Caki2 (cell line): ENCODE measurements at places on chromosomes 11 and 22.

GRCh38 chr22:17802411-17802810 lies 28.1 kb upstream of the BID start:
- DNase-seq = no peak

- no peak for DNase-seq
These were observed 145.7 kb upstream of the NECTIN1 start for GRCh38 chr11:119874660-119875238.

GRCh38 chr11:125175896-125176575 lies 11.5 kb downstream of the PKNOX2 start:
- DNase-seq = no peak

DNA sequence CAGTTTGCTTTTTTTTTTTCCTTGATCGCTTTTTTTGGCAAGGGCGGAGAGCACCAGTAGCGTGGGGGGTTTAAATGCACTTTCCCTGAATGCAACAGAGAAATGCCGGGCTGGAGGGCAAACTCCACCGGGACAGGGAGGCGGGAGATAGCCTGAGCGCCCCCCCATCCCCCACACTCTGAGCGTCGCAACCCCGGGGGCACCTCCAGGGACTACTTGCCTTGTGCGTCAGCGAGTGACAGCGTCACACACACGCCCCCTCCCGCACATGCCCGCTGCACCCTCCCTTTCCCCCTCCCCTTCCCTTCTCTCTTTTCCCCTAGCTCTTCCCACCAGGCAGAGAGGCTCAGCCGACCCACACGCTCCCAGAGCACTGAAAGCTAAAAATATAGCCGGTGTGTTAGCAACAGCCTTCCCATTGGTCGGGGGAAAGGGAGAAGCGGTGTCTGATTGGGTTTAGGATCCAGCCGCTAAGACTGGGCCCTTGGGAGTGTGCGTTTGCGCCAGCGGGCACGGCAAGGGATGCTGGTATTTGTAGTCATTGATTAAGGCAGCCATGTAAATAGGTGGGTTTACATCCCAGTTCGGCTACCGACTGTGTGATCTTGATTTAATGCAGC lies 1.7 kb upstream of the TOB2 start:
- peak; percentile 100 for DNase-seq

DNA sequence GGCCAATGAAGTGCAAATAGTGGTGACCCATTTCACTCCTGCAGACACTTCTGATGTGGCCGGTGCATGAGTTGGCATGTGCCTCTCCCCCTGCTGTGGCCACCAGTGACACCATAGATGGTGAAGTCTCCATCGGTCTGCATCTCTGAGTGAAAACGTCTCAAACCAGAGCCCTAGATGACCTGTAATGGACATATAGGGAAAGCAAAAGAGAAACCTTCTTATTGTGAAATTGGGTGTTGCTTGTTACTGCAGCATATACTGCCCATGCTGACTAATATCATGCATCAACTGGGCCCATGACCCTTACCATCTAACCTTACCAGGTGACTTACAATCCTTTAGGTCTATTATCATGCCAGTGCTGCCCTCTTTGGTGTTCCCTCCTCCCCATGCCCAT lies 11.7 kb upstream of the VPS37C start:
- DNase-seq = no peak

DNA sequence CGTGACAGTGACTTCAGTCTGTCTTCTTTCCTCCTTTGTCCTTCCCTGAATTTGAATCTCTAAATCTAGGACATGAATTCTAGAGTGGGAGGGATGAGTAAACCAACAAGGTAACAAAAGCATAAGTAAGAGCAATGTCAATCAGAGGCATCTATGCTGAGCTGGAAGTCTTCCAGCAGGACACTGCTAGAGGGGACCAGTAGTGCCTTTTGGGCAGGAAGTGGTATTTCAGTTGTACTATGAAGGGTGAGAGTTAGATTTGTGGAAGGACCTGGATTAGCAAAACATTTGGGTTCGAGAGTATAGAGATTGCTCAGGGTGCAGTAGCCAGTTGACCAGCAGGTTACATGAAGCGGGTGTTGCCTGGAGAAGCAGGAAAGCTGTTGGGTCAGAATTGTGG lies 40.3 kb downstream of the MEI1 start:
- no peak for DNase-seq

- DNase-seq = peak; percentile 44
These were observed 1.3 kb upstream of the CLDN25 start for GRCh38 chr11:113778111-113778910.

DNA sequence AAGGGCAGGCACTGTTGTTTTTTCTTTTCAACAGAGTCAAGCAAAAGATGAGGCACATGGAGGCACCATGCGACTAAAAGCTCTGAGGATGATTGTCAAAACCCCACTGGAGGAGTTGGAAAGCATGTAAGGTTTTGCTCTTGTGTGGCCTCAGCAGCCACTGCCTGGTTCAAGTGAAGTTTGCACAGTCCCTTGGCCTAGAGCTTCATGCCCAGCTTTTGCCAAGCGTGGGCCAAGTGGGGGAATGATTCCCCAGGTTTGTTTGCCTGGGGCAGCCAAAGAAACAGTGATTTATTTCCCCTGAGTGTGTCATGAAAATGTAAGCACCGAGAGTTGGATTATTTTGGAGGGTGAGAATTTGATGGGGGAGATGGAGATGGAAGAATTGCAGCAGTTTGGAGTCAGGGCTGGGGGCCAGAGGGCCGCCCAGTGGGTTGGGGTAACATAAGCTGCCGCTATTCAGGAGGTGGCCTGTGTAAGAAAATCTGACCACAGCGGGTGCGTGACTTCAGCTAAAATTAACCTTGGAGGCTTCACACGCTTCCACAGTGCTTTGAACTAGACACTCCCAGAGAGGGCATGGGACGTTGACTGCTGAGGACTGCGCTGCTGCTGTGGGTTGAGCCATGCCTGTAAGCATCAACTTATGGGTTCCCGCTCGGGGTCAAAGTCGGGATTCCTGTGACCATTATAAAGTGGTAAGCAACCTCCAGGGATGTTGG lies 100.7 kb downstream of the NAV2 start:
- no peak for DNase-seq

DNA sequence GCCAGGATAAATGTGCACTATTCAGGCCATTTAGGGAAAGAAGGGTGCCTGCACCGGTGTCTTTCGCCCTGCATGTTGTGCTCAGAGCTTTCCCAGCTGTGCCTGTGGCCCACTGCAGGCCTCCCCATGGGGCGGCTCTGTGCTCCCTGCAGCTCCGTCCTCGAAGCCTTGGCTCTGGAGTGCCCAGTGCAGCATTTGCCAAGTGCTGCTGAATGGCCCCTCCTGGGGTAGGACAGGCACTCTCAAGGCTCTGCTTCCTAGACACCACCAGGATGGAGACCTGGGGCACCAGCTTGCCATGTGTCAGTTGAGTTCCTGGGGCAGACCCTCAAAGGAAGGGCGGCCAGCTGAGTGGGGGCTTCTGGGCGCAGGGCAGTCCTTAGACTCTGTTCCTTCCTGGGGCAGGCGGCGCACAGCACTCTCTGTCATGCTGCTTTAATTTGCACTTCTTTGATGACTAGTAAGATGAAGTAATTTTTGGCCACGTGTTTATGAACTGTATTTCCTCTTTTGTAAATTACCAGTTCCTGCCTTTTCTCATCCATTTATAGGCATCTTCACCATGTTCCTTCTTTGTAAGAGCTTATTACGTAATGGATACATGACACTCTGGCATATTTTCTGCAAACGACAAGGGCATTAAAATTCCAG lies 32.1 kb upstream of the GNB1L start:
- no peak for DNase-seq

- peak; percentile 28 for DNase-seq
These were observed 560.4 kb downstream of the TBC1D22A start for GRCh38 chr22:47322854-47323253.

DNA sequence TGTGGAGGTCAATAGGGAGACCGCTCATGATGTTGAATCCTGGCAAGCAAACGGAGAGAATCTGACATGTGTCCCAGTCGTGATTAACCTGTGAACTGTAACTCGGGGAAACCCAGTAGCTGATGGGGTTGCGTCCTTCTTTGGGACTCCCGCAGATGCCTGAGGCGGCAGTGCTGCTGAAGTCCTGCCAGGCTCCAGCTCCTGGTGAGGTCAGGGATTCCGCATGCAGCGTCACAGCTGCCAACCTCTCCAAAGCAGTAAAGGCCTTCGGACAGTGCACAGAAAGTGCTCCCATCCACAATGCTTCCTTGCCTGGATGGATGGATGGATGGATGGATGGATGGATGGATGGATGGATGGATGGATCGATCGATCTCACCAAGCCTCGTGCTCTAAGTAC lies 13.5 kb downstream of the KCNQ1 start:
- no peak for DNase-seq

DNA sequence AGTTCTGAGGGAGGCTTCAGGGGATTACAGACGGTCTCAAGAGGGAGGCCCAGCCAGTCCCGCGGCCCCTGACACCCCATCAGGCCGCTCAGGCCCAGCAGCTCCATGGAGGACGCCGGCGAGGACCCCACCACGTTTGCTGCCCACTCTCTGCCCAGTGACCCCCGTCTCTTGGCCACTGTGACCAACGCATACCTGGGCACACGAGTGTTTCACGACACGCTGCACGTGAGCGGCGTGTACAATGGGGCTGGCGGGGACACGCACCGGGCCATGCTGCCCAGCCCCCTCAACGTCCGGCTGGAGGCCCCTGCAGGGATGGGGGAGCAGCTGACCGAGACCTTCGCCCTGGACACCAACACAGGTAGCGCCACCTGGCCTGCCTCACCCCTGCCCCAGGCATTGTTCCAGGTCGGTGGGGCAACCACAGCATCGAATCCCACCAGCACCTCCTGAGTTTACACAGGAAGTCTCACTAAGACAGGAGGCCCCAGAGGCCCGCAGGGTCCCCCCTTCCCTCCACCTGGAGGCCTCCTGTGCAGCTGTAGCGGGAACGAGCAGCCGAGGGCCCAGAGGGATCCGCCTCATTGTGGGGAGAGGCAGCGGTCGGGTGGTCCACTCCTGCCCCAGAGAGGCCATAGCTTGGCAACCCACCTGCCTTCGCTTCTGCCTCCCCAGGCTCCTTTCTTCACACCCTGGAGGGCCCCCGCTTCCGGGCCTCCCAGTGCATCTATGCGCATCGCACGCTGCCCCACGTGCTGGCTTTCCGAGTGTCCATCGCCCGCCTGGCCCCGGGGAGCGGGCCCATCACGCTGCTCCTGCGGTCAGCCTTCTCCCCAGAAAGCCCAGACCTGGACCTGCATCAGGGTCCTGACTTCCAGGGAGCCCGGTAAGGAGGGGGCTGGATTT lies 1.0 kb downstream of the PGGHG start:
- DNase-seq = no peak

DNA sequence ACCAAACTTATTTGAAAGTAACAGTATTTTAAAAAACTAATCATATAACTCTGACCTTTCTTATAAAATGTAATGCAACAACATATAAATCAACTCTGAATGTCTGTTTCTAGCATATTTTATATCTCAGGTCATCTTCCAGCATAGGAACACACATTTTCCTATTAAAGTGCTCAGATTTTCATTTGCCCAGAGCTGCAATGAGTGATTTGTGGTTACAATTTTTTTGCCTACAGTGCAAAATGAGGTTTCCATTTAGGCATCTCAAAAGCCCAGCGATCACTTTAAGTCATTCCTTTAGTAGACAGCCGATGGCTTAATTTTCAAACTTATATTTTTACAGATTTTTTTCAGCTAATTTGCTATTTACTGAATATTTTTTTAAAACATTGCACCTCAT lies 1.0 kb downstream of the LYVE1 start:
- no peak for DNase-seq

GRCh38 chr22:19244600-19245352 lies 46.7 kb downstream of the CLTCL1 start:
- no peak for DNase-seq

DNA sequence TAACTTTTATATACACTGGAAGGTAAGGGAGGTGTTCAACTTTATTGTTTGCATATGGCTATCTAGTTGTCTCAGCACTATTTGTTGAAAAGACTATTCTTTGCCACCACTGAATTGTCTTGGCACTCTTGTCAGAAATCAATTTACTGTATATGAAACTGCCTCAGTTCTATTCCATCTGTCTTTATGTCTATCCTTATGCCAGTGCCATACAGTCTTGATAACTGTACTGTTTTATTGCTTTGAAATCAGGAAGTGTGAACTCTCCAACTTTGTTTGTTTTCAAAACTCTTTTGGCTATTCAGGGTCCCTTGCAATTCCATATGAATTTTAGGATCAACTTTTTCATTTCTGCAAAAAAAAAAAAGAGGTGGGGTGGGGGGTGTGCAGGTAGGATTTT lies 77.2 kb downstream of the PRSS23 start:
- no peak for DNase-seq

DNA sequence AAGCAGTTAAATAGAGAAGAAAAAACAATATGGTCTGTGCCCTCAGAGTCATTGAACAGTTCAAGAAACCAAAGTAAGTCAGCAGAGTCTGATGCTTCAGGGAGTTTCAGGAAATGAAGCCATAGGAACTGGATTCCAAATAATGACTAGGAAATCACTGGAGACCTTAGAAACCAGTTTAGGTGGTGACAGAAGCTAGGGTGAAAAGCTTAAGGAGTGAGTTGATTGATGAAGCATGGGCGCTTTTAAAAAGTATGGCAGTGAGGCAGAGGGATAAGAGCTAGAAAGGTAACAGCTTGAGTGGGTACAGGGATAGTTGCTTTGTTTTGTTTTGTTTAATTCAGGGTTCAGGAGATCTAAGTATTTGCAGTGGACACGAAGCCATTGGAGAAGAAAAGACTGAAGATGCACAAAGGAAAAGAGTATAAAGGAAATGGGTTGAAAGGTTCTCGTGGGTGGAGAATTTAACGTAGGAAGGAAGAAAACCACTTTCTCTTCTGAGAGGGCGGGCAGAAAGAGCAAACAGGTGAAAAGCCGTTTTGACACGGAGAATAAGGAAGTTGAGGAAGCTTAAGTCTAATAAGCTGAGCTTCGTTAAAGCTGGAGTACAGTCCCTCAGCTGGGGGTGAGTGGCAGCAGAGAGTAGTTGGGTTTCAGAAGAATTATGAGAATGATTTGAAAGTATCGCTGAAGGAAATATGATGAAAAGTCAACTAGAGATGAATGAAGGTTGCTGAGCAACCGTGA lies 14.8 kb downstream of the SGSM3 start:
- no peak for DNase-seq
